ENCODE measurements at places on chromosomes 16 and 17. TPM values are rescaled to one million over a fixed set of nuclear protein-coding genes. Genes with fewer than 3 reads are reported as not detected.

The KRTAP3-2 gene
- not detected for total RNA-seq

GRCh38 chr17:77770331-77771105 lies 188.0 kb upstream of the TNRC6C start:
- no peaks in the 10 kb centered on the region for H3K36me3 ChIP-seq
- no peaks in the 10 kb centered on the region for H3K4me1 ChIP-seq
- no peaks in the 10 kb centered on the region for H3K27me3 ChIP-seq
- H3K27ac ChIP-seq, result no peak overlapping the region

- H3K36me3 ChIP-seq, result no peaks in the 10 kb centered on the region
- H3K27ac ChIP-seq, result no peak overlapping the region
- no peaks in the 10 kb centered on the region for H3K27me3 ChIP-seq
- peak; percentile 53 for DNase-seq
- H3K4me1 ChIP-seq, result peaks cover 11% of the 10 kb centered on the region
Observed at GRCh38 chr17:63685041-63685440, 14.9 kb downstream of the LIMD2 start.

DNA sequence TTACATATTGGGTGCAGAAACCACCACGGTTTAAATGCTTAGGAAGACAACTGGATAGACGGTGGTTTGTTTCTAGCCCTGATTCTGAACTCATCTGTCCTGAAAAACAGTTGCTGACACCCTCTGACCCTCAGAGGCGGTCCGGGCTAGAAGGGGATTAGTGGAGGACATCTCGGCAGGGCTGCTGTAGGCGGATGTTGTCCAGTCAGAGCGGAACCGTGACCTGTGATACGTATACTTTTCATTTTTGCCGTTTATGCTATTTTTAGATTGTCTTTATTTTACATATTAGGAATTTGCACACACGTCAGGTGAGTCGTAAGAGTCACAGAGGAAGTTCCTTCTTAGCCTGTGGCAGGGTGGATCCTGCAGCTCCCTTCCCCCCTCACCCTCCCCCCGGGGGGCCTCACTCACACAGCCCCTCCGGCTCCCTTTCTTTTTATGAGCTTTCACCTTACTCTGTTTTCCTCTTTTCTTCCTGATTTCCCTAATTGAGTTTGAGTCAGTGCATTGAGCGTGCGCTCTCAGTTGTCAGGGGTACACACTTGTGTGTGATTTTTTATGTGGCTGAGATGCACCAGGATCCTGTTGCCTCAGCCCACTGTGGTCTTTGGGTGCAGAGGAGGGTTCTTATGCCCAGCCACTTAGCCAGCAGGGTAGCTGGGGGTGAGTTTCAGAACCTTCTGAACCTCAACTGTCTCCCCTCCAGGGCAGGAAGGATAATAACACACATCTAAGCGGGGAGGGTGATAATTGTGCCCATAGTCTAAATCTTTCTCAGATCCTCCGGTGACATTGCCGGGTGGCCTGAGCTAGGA lies 211.1 kb upstream of the CHMP6 start:
- peaks cover 18% of the 10 kb centered on the region for H3K4me1 ChIP-seq
- H3K4me3 ChIP-seq, result no peak overlapping the region
- H3K27ac ChIP-seq, result no peak overlapping the region

DNA sequence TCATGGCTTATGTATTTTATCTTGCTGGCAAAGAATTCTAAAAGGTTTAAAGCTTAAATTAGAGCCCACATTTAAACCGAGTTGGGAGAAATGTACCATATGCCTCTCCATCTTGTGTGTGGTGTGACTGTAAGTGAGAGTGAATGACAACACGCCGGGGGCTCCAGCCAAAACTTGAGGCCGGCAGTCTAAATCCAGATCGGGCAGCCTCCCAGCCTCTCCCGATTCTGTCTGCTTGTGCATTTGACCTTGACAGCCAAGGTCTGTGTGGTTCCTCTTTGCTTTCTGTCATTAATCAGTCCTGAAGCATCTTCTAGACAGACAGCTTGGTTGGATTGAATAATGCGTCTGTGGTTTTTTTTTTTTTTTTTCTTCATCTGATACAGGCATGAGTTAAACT lies 1093.2 kb upstream of the EEF2KMT start:
- H3K36me3 ChIP-seq, result no peaks in the 10 kb centered on the region
- no peak for DNase-seq
- H3K4me1 ChIP-seq, result no peaks in the 10 kb centered on the region
- H3K27me3 ChIP-seq, result no peaks in the 10 kb centered on the region
- no peak overlapping the region for H3K27ac ChIP-seq

- peaks cover 15% of the 10 kb centered on the region for H3K4me1 ChIP-seq
- H3K27ac ChIP-seq, result peak overlapping the region; percentile 86
- no peak overlapping the region for H3K4me3 ChIP-seq
- peaks cover 22% of the 10 kb centered on the region for H3K36me3 ChIP-seq
Observed at GRCh38 chr17:81710514-81711308, 1.4 kb upstream of the SLC25A10 start.

All from adrenal gland (tissue), 19 donors.